ENCODE measurements at places on chromosomes 6 and 20.

DNA sequence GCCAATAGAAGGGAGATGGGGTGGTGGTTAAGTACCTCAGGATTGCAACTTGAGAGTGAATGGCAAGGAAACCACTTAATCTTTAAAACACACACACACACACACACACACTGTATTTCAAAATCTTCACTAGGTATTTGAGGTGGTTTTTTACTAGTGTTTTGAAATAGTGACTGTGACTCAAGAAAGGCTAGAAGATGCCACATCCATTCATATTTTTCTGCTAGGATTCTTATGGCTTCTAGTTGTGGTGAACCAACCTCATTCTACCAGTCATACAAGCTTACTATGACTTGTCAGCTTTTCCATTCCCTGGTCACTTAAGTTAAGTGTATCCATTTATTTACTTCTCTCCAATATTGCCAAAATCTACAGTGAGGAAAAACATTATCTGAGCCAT is 519.4 kb upstream of the JAG1 start:
- DNase-seq = no peak

DNA sequence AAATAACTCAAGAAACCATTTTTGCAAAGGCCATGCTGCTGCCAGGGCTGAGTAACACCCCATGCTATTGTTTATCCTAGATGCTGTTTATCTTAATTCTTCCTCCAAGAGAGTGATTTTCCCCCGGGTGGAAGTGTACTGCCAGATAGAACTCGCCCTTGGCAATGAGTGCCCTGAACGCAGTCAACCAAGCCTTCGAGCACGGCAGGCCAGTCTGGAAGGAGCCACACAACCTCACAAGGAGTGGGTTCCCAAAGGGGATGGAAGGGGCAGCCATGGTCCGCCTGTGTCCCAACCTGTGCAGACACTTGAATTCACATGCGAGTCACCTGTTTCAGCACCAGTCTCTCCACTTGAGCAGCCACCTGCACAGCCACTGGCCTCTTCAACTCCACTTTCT is 31.9 kb downstream of the PNPLA1 start:
- no peak for DNase-seq

GRCh38 chr6:122140031-122140430 is 259.4 kb upstream of the HSF2 start:
- DNase-seq = no peak

- no peak for DNase-seq
Observed at GRCh38 chr20:59932616-59933295, 681 bp downstream of the SYCP2 start.

DNA sequence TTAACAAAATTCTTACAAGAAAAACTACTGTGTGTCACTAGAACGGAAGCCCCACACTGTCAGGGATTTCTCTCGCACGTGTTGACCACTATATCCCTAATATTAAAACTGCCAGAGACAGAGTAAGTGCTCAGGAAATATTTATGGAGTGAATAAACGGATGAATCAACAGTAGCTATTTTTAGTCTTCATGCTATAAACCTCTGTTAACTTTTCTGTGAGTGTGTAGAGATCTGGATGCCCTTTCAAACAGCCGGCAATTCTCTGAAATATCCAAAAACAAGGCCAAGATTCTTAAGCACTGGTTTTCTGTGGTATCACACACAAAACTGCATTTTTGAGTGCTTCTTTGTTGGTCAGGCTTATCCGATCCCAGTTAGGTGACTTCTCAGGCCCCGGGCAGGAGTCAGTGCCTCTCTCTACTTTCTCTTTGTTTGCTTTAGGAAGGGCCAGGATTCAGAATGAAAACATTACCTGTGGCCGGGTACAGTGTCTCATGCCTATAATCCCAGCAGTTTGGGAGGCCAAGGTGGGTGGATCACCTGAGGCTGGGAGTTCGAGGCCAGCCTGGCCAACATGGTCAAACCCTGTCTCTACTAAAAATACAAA is 15.7 kb downstream of the ATP9A start:
- no peak for DNase-seq

DNA sequence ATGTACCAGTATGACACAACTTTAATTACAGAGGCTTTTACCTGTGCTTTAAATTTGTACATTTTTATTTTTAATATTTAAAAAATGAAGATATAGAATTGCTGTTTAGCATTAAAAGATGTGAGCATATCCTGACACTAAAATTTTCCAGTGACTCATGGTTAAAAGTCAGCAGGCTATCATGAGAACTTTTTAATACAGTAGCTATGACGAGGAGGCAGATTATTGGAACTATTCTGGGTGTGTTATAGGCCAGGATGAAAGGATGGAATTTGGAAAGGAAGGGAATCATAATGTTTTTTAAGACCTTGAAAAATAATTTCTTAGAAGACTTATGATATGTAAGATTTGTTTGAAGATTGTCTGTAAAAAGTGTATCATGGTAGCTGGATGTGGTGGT is 91.0 kb downstream of the GFRA4 start:
- DNase-seq = no peak
